ENCODE measurements at places on chromosomes 7 and 10.
A peak's percentile ranks its signal among the peaks of the same experiment; 100 is the strongest.

DNA sequence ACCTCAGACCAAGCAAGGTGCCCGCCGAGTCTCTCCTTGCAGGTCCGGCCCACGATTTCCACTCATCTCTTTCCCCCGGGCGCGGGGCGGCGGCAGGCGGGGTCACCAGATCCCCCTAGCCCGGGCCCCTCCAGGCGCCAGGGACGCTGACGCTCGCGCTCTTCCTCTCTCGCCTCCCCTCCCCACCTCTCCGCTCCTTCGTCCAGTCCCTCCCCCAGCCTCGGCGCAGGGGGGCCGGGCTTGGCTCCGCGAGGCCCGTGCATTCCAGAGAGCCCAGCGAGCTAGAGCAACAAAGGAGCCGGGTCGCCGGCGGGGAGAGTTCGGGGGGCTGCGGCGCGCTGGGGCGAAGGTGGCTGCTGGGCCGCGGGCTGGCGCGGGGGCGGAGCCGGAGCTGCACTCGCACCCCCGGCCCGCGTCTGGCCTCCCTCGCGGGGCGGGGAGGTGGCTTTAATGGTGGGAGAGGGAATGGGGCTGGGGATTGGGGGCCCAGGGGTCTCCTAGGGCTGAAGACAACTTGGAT, at the start of gene SMO:
SMO (plus strand) TSS at position 262 of the 520 bp plus-strand sequence. CDS start 519 bp downstream, outside the sequence.
- no peak for DNase-seq

DNA sequence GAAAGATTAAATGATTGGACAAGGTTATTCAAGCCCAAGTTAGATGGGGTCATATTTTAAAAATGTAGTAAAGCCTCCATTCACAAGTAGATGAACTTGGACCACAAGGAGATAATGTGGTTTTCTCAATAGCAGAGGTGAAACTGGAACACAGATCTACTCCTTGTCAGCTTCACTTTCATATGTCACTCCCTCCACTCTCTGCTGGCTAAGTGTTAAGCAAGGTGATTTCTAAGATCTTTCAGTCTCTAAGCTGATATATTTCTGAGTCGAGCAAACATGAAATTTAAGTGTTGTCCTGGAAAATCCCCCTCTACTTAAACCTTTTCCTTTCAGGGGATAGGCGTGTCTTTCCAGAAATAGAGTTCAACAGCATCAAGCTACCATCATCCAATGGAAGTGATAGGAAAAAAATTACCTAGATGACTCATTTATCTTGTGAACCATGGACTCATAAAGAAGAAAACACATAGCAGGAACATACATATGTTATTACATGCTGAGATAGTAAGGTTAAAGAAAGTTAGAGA, 275.0 kb downstream of the PTEN start:
- no peak for DNase-seq

- DNase-seq = no peak
Measured at GRCh38 chr10:29957907-29958331, 101.5 kb downstream of the JCAD start.

GRCh38 chr7:144391014-144391413, 12.5 kb downstream of the NOBOX start:
- DNase-seq = no peak

DNA sequence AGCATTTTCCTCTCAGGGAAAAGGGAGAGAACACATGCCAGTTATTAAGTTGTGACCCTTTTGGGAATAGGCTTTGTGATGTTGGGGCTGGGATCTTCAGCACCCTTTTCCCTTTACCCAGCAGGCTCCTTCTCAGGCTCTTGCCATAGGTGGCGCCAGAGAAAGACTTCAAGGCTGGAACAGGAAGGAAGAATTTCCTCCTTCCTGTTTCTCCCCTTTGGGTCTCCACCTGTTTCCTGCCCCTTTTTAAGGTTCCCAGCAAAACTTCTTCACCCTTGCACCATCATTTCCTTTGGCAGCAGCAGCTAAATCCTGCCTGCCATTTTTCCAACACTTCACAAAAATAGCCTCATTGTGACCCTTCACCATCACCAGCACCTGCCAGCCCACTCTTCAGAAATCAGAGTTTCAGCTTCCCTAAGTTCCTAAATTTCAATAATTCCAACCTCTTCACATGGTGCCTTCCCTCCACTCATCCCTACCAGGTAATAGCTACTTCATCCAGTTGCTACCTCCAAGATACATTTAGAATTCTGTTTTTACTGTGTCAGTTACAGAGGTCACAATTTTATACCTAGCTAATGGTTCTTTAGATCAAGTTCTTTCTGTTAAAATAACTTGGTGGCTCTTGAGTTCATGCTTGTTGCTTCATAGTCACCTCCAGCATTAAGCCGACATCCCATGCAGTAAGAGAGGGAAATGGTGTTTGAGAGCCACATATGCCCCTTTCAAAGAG, 22.4 kb upstream of the FOXK1 start:
- no peak for DNase-seq

GRCh38 chr10:6463366-6463765, 116.7 kb downstream of the PRKCQ start:
- no peak for DNase-seq

GRCh38 chr10:74167443-74167842, 16.4 kb downstream of the ADK start:
- no peak for DNase-seq

GRCh38 chr7:362402-363096, 72.6 kb downstream of the FOXL3 start:
- no peak for DNase-seq

- no peak for DNase-seq
Measured at GRCh38 chr10:3109633-3110032, 42.3 kb downstream of the PFKP start.

- no peak for DNase-seq
Measured at GRCh38 chr7:79528421-79528820, 75.0 kb upstream of the MAGI2 start.

DNA sequence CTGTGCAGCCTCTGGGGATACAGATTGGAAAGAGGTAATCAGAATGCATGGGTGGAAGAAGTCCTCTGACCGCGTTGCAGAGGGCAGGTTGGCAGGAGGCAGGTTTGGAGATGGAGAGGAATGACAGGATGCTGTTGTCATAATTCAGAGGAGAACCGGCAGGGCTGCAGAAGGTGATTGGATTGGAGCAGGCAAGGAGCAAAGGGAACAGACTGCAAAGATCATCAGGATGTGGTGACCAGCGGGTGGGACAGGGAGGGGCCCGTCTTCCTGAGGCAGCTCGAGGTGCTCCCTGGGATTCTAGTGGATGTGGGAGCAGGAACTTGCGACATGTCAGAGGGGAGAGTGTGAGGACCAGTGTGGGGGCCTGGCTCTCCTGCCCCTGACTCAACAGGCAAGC, 78.5 kb upstream of the PPIF start:
- DNase-seq = no peak

DNA sequence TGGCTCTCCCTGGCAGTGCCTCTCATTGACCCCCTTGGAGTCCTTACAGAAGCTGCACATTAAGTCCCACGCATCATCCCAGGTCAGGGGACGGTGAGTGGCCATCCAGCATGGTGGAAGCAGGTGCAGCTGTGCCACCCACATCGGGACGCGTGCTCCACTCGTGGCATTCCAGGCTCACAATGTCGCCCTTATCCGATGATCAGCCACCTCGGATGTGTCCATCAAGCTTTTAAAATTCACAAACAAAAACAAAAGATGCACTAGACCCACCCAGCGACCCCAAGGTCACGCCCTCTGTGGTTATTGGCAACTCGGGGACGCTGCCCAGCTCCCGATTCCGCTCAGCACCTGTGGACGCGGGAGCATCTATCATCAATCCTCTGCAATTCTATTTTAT, 530.9 kb downstream of the PTPRN2 start:
- DNase-seq = no peak

- DNase-seq = no peak
Measured at GRCh38 chr10:80674809-80675208, 137.1 kb downstream of the SH2D4B start.

DNA sequence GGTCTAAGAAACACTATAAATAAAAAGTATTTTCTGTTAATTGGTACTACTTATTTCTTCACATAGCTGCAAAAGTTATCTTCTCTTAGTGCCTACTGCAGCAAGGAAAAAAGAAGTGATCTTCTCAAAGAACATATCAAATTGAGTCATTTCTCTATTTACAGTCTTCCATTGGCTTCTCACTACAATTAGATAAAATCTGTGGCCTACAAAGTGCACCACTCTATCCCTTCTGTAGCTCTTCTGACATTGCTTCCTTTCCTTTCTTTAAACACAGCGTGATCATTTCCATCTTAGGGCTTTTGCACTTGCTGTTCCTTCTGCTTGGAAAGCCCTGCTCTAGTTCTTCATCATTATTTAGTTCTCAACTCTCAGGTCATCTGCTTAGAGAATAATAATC, 44.7 kb downstream of the MXI1 start:
- DNase-seq = no peak

GRCh38 chr10:96074776-96075175, 31.4 kb downstream of the CCNJ start:
- DNase-seq = no peak

DNA sequence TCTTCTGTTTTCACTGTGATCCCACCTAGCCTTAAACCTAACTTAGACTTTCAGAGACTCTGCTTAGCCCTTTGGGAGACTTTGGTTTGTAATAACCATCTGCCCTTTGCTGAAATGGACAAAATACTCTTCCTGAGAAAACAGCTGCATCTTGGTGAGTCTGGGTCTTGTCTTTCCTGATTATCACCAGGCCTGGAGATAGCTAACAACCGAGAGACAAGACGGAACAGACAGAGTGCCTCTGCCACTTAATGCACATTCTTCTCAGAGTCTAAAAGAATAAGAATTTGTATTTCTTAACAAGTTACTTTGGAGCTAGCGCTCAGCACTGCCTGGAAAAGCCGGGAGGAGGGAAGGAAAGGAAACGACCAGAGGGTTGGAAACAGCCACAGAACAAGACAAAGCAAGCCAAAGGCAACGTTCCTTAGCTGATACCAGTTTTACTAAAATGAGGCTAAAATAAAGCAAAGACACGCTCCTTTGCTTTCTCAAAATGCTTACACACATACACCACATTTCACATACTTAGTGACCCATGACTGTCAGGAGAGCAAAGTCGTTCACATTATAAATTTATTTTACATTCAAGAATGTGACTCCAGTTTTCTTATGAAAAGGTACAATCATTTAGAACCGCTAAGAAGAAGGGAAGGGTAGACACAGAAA, 70.3 kb upstream of the DGKI start:
- DNase-seq = no peak

GRCh38 chr10:50929670-50930069, 44.2 kb upstream of the A1CF start:
- DNase-seq = no peak

DNA sequence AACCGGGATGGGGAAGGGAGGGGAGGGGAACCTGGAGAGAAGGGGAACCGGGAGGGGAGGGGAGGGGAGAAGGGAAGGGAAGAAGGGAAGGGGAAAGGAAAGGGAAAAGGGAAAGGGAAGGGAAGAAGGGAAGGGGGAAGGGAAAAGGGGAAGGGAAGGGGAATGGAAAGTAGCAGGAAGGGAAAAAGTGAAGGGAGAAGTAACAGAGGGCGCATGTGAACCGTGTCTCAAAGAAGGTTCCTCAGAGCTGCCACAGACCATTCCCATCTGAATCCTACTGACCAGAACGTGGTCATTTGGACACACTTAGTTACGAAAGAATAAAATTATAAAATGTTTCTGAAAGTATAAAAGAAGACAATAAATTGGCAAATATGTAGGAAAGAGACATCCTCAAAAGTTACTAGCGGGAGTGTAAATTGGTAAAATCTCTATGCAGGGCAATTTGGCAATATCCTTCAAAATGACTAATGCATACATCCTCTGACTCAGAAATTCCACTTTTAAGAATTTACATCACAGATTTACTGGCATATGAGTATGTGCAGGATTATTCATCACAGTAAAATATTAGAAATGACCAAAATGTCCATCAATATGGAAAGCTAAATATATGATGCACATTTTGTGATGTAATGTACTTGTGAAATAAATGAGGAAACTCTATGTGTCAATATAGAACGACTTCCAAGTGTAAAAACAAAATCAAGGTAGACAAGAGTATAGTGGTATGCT, 12.9 kb downstream of the C10orf67 start:
- DNase-seq = no peak

- DNase-seq = no peak
Measured at GRCh38 chr7:4799508-4800268, 24.3 kb downstream of the AP5Z1 start.

DNA sequence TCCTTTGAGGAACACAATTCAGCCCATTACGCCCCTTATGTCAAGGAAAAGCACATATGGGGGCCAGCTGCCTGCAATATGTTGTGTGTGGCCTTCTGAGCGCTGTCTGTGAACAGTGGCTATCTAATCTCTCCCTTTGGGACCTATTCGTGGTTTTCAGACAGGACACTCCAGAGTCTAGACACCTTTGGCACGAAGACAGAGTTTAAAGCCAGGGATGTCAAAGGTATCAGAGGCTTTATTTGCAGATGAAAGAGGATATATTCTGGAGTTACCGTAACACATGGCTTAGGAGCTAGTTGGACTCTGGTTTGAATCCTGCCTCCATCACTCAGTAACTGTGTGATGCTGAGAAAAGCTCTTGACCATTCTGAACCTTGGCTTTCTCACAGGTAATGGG, 14.8 kb upstream of the EEPD1 start:
- DNase-seq = no peak

- peak; percentile 54 for DNase-seq
Measured at GRCh38 chr7:105675934-105676371, 94.7 kb upstream of the EFCAB10 start.

DNA sequence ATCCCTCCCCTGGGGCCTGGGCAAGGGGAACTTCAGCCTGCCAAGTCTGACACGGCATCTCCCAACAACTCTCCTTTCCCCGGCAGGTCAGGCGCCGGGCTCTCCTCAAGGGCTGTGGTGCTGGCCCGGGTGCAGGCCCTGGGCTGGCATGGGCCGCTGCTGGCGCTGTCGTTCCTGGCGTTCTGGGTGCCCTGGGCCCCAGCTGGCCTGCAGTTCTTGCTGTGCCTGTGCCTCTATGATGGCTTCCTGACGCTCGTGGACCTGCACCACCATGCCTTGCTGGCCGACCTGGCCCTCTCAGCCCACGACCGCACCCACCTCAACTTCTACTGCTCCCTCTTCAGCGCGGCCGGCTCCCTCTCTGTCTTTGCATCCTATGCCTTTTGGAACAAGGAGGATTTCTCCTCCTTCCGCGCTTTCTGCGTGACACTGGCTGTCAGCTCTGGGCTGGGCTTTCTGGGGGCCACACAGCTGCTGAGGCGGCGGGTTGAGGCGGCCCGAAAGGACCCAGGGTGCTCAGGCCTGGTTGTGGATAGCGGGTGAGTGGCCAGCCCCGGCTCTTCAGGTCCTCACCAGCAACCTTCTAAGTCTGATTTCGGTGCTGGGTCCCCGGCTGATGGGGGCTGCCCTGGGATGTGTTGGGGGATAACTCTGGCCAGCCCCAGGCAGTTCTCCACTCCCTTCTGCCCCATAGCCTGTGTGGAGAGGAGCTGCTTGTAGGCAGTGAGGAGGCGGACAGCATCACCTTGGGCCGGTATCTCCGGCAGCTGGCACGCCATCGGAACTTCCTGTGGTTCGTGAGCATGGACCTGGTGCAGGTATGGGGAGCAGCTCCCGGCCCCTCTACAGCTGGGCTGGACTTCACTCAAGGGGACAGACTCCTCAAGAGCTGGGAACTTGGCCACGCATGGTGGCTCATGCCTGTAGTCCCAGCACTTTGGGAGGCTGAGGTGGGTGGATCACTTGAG, 19.5 kb upstream of the C10orf95 start:
- DNase-seq = no peak

- DNase-seq = no peak
Measured at GRCh38 chr10:30531751-30532530, 97.6 kb downstream of the LYZL2 start.
